ENCODE measurements at places on chromosomes 7 and 10.

GRCh38 chr10:49165821-49166483, 22.2 kb downstream of the TMEM273 start:
- DNase-seq, result no peak

DNA sequence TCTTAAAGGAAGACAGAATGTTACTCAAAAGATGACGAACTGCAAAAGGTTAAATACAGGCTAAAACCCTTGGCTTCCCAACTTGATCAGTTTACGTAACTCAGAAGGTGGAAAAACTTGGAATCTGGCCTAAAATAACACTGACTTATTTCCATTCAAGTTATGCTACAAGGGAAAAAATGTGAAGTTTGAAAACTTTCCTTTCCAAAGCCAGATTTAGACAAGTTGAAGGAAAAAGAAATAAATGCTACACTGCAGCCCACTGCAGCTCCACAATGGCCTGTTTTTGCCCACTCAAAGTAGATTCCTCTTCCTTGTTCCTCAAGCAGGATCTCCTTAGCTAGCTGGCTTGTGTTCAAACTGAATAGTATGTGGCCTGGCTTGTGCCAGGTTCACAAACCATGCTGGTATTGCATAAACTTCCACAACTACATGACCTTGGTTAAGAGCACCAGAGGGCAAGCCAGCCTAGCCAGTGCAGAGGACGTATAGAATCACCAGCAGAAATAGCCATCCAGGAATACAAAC, 166.2 kb downstream of the CPEB3 start:
- DNase-seq, result no peak

GRCh38 chr7:101804967-101805366, 12.5 kb upstream of the CUX1 start:
- no peak for DNase-seq

GRCh38 chr10:13877154-13877909, 290.6 kb downstream of the PRPF18 start:
- no peak for DNase-seq

DNA sequence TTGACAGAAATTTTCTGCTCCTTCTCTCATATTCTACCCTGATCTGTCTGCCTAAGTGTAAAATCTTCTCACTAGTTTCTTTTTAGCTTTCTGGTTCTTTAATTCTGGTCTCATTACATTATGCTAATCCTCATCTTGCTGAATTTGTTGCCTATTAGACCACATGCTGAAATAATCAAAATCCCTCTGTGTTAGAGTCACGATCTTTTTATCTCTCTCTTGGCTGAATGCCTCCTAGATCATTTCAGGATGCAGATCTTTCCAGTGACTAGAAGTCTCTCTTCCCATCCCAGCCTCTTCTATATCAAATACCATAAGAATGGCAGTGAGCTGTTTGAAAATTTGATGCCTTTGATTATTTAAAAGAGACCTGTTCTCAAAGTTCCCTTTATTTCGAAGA, 661.9 kb downstream of the SORCS1 start:
- no peak for DNase-seq

DNA sequence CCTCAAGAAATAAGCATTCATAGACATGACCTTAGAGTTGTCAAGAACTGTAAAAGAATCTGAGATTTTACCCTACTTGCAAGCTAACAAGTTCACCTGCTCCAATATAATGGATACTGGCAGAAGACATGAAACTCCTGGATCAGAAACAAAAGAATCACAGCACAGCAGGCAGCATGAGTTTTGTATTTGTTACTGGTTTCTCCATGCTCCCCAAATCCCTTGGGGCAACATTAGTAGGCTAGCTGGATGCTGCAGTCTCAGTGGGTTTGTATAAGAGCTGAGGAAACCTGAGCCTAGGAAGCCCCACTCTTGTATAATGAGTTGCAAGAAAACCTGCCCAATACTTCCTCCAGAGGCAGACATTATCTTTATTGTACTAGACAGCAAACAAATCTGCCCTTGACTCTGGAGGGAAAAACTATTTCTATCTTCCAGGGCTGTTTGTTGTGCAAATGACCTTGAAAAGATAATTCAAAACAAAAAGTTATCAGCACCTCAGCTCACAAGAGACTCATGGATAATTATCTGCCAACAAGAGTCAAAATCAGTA, 64.8 kb downstream of the ABLIM1 start:
- no peak for DNase-seq

DNA sequence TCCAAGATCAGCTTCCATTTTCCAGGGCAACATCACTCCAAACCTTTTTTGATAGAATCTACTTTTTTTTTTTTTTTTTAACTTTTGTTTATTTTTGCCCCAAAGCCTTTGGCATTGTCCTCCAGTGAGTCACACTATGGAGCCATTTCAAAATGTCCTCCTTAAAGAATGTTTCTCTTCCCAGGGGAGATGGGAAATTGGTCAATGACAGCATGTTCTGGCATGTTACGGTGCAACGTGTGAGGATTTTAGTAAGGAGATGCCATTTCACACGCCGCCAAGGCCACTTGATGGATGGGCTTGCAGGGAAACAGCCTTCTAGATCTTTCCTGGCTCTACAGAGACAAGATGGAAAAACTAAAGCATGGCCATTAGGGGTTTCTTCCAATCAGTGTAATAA, 30.7 kb upstream of the TRIL start:
- no peak for DNase-seq

DNA sequence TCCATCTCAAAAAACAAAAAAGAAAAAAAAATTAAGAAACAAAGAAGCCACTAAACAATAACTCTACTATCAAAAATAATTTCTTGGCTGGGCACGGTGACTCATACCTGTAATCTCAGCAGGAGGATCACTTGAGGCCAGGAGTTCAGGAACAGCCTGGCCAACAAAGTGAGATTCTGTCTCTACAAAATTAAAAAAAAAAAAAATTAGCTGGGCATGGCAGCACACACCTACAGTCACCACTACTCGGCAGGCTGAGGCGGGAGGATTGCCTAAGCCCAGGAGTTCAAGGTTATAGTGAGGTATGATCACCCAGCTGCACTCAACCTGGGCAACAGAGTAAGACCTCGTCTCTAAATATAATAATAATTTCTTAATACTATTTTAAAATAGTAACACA, 69.0 kb downstream of the PARD3 start:
- DNase-seq, result no peak

- DNase-seq, result peak; percentile 69
These were observed 129.3 kb downstream of the PKD1L1 start for GRCh38 chr7:47818796-47819606.

GRCh38 chr10:103923502-103923901, 5.5 kb upstream of the STN1 start:
- DNase-seq, result no peak

- no peak for DNase-seq
These were observed 118.2 kb downstream of the PRPF18 start for GRCh38 chr10:13704964-13705363.

DNA sequence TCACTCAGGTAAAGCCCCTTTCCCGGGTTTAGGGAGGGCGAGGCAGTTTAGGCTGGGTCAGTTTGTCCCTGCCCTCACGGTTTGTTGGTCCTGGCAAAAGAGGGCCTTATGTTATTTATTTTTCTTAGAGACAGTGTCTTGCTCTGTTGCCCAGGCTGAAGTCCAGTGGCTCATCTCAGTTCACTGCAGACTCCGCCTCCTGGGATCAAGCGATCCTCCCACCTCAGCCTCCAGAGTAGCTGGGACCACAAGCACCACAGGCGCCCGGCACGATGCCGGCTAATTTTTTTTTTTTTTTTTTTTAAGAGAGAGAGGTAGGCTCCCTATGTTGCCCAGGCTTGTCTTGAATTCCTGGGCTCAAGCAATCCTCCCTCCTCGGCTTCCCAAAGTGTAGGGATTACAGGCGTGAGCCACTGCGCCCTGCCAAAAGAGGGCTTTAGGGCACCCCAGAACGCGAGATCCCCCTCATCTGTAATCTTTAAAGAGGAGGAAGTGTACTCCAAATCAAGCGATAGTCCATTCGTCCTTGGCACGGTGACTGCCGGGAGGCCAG, 626 bp upstream of the BMS1 start:
- DNase-seq, result no peak

DNA sequence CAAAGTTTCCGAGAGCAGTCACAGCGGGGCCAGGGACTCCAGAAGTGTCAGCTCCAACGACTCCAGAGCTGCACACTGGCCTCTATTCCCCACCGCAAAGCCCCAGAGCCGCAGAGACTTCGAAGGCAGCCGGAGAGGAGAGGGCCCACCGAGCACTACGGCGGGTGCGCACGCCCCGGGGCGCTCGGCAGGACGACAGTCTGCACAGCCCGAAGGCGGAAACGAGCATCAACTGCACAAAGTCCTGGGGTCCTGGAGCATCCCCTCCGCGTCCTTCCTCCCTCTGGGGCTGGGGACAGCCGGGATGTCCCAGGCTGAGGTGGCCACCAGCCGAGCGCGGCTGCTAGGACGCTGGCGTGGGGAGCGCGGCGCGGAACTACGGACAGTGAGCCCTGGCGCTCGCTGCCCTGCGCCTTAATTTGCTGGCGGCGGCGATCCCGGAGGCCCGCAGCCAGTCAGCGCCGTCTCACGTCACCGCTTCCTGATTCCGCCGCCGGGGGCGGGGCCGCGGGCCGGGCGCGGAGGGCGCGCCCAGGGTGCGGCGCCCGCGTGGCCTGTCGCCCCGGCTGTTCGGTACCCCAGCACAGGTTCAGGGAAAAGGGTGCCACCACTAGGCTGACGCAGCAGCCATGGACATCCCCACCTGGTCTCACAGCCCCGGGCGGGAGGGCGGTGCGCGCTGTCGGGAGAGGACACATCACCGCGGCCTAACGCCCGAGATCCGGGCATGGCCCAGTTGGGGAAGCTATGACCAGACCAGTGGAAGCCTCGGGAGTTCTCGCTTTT, at the start of gene TBX20:
TSS of gene TBX20 (minus strand) at position 391 of the 786 bp plus-strand sequence. CDS start 480 bp downstream, outside the sequence.
- DNase-seq, result no peak

DNA sequence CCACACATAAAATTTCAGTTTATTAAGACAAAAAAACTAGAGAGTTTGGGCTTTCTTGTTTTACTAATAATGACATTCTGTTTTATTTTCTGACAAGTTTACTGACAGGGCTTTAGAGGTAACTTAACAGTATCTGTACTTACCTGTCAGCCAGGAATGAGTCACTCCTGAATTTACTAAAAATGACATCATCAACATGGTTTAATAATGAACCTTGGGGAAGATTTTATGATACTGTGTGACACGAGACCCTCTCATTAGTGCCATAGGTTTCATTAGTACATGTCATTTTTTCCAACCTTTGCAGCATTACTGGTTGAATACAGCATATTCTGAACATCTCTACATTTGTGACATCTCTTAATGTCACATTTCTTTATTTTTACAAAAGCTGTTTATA, 131.1 kb downstream of the KCND2 start:
- DNase-seq, result no peak

DNA sequence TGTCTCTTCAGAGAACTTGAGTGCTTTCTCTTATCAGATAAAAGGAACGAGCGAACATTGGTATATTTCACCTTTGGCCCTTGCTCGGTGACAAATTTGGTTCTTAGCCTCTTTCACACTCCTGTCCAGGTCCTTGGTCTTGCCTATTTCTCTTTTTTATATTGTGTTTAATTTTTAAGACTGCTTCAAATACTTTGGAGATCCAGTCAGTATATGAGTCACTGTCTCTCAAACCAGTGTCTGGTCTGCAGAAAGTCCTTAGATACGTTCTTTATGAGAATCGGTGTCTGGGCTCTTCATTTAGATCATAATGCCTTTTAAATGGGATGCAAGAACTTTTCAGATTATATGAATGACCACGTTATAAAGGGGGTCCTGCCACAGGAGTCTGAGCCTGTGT, 55.0 kb downstream of the PIK3AP1 start:
- DNase-seq, result no peak

GRCh38 chr7:92698237-92698841, 108.1 kb upstream of the FAM133B start:
- DNase-seq, result no peak

GRCh38 chr10:113479346-113480080, 73.3 kb upstream of the HABP2 start:
- DNase-seq, result no peak

DNA sequence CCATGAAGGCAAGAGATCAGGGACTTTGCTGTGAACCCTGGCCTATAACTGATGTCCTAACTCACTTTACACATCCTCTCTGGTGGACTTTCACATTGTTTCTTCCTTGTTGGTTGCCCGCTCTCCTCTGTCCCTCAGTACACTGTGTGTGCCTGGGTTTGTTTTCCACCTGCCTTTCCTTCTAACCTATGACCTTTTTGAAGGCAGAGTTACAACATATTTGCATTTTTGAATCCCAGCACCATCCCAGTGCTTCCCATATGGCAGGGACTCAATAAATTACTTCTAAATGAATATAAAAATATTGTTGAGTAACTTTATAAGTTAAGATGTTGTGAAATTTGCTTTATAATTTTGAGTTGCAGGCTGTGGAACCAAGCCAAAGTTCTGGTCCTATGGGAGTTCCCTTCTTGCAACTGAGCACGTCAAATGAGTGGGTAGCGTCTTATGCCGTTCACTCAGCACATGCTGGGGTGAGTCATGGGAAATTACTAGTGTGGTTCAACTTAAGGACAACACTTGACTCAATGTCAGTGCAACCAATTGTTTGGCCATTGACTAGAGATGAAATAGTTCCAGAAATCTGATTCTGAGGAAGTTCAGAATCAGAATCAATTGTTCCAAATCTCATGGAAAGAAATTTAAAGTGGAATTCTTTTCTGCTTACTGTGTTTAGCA, 250.9 kb downstream of the TWIST1 start:
- peak; percentile 16 for DNase-seq

GRCh38 chr7:33821970-33822369, 83.4 kb upstream of the BMPER start:
- DNase-seq, result no peak

GRCh38 chr10:122954731-122955050, 664 bp upstream of the C10orf88 start:
- no peak for DNase-seq

DNA sequence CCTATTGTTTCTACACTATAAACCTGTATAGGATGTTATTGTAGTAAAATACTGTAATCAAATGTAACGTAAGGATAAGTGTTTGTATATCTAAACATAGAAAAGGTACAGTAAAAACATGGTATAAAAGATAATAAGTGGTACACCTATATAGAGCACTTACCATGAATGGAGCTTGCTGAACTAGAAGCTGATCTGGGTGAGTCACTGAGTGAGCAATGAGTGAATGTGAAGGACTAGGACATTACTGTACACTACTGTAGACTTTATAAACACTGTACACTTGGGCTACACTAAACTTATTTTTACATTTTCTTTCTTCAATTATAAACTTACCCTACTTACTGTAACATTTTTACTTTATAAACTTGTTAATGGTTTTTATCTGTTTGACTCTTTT, 732.9 kb upstream of the LRRN3 start:
- no peak for DNase-seq

DNA sequence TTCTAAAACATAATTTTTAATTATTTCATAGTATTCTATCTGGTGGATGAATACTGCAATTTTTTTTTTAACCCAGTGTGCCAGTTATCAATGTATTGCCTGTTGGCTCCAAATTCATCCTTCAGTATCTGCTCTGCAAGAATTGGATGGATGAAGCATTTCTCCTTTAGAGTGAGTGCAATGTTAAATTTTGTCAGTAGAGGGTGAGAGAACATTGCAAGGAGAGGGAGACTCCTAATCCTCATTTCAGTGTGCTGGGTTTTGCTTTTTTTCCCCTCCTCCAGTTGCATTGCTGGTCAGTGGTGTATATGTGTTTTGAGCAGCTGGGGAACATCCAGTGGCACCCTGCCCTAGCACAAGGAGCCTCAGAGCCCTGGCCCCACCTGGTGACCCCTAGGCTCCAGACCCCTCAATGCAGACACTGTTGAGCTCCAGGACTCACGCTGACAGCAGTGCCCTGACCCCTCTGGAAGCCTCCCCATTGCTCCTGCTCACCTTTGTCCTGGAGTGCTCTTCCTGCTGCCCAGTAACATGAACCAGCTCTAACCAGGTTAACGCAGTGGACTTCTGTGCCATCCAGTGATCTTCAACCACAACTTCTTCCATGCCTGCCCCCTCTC, 199.4 kb downstream of the USP6NL start:
- DNase-seq, result no peak

Data from GM10248 (cell line).